GM06990 (cell line): ENCODE measurements at places on chromosomes 3 and 15.

GRCh38 chr3:189099505-189100290 is 72.1 kb upstream of the TPRG1 start:
- DNase-seq = no peak

DNA sequence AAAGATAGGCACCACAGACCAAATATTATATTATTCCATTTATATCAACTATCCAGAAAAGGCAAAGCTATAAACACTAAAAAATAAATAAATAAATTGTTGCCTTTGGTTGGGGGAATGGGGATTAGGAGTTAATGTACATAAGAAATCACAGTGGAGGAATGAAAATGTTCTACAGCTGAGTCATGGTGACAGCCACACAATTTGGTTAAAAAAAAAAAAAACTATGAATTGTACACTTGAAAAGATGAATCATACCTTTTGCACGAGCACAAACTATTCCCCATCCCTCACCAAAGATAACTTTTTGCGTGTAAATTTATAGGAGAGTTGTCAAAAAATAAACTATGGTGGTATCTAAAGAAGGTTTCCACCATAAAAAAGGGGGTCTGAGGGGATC is 103.2 kb downstream of the TBC1D5 start:
- no peak for DNase-seq

GRCh38 chr3:178593786-178594185 is 57.5 kb downstream of the KCNMB2 start:
- no peak for DNase-seq

DNA sequence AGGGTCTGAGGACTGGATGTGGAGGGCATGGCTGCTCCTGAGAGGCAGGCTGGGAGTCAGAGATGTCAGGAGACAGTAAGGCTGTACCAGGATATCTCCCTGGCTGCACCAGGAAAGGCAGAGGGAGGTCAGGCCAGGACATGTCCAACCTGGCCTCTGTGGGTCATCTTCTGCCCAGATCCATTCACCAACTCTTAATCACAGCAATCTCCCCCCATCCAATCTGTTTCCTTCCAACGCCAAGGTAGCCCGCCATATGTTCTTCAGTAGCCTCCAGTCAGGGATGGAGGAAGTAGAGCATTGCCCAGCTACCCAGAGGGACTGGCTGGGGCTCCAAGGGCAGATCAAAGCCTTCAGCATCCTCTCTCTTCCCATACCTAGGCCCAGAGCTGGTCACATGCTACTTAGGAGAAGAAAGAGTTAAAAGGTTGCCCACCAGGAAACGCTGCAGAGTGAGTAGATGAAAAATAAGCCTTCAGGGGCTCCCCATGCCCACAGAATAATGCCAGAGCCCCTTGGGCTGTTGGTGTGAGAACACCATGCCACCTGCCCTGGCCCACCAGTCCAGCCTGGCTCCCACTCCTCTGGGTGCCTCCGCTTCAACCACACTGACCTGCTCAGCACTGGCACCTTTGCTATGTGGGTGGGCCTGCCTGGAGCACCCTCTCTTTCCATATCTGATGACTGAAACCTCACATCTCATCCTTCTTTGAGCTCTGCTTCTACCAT is 176.8 kb downstream of the MEGF11 start:
- no peak for DNase-seq

DNA sequence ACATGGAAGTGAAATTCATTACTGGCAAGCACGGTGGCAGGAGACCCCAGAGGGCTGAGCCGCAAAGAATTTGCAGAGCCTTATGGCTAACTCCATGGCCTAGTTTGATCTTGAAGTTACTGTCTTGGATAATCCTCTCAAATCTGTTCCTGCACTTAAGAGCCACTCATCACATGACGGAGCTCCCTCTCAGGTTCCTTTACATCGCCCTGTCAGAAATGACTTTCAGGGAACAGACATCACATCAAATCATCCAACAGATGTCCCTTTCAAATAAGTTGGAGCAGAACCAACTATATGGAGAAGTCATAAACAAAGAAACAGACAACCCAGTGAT is 328.8 kb upstream of the THBS1 start:
- DNase-seq = no peak

DNA sequence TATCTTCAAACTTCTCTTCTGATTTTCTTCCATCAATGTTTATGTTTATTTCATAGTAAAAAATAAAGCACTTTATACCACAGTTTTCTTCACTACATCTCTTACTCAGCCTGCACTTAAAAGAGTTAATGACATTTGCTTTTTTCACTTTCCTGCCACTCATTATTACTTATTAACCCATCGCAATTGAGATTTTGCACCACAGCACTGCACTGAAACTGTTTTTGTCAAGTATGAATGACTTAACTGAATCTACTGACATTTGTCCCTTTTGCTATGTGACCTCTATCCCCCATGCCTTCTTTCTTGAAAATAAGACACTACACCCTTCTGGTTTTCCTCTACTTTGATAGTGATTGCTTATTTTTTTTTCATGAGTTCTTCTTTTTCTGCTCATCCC is 739.7 kb upstream of the DPPA4 start:
- no peak for DNase-seq
